ENCODE measurements at places on chromosomes 7 and 10.

DNA sequence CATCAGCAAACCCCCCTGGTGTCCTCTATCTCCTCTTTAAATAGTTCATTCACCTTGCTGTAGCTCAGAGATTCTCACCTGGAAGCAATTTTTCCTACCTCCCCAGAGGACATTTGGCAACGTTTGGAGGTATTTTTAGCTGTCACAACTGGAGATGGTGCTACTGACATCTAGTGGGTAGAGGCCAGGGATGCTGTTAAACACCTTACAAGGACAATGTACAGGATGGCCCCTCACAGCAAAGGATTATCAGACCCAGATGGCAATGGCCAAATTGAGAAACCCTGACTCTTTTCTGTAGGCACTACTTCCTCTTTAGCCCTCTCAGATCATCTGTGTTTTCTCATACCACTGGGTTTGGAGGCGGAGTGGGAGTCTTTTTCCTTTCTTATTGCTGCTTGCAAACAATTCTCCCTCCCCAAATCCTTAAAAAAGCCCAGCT lies 13.2 kb upstream of the TRA2A start:
- no peak for DNase-seq

GRCh38 chr10:96784253-96784652 lies 47.8 kb upstream of the LCOR start:
- DNase-seq = no peak

GRCh38 chr10:100043796-100044195 lies 34.0 kb upstream of the DNMBP start:
- peak; percentile 51 for DNase-seq

DNA sequence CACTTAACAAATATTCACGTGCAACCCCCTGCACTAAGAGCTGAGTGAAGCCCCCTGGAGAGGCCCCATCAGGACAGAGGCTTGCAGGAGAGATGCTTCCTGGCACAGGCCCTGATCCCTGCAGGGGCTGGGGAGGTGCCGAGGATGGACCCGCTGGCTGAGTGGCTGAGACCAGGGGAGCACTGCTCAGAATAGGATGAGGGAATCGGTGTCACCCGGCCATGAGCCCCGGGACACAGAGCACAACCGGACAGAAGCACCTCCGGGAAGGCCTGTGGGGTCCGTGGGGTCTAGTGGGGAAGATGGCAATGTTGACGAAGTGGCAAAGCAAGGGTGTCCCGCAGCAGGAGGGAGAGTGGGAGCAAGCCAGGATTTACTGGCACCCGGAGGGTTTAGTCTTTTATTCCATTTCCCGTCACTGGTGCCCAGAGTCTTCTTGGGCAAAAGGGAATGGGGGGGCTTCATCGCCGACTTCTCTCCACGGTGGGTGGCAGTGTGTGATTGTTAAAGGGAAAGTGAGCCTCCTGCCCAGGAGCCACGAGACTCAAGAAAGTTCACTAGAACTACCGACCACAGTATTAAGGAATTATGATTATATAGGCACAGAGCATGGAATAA lies 140.7 kb downstream of the ADARB2 start:
- DNase-seq = no peak

- peak; percentile 79 for DNase-seq
These were observed 431.2 kb upstream of the IGFBP3 start for GRCh38 chr7:46352004-46352954.

- DNase-seq = no peak
These were observed 78.7 kb upstream of the LYZL2 start for GRCh38 chr10:30708234-30708633.

DNA sequence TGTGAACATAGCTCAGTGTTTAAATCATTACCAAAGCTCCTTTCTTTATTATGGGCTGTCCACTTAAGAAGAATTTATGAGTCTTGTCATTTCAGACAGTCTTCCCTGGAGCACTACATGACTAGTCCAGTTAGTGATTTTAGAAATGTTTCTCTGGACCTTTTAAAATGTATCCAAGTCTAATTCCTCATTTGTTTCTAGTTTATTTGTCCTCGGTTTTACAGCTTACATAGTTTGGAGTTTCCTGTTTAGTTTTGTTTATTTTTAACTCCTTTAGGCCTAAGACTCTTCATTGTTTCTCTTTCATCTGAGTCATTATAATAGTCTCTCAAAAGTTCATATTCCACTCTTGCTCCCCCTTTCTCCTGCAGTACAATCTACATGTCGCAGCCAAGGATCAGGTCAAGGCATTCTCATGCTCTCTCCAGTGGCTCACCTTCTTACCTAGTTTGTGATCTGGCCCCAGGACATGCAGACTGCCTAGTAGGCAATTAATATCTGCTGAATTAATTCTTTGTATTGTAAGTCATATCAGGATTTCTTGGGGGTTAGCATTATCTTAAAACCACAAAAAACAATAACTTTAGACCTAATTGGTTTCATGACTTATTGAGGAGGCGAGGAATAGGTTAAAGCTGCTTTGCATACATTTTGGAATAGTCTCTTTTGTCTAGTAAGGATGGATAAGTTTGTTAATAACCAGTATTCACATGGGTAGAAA lies 93.8 kb downstream of the MAPK8 start:
- no peak for DNase-seq

- no peak for DNase-seq
These were observed 59.6 kb downstream of the PRKAG2 start for GRCh38 chr7:151817315-151817690.

- DNase-seq = no peak
These were observed 72.6 kb downstream of the ST7 start for GRCh38 chr7:117025891-117026290.

GRCh38 chr7:34454381-34454780 lies 203.6 kb upstream of the NPSR1 start:
- DNase-seq = no peak

DNA sequence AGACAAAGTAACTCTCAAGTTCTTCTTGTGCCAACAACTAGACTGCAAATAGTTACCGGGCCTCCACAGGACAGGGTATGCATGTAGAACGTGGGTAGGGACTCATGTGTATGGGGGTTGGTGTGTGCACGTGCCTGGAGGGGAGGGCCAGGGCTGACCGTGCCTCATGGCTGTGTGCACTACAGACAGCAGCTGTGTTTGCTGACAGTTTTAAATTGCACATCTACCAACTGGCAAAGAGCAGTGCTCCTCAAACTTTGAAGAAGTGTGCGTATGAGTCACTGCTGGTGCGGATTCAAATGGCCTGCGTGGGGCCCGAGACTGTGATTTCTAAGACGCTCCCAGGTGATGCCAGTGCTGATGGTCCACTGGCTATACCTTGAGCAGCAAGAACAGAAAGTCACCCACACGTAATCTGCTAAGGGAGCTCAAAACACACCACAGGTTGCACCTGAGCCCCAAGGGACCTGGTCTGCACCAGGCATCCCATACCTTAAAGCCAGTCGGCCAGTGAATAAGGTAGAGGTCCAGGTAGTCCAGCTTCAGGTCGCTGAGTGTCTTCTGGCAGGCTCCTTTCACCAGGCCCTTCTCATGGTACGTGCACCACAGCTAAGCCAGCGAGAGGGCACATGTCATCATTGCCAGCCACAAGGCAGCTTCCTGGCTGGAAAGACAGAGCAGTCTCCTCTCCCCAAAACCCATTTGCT lies 8.5 kb downstream of the AKR1B1 start:
- no peak for DNase-seq

DNA sequence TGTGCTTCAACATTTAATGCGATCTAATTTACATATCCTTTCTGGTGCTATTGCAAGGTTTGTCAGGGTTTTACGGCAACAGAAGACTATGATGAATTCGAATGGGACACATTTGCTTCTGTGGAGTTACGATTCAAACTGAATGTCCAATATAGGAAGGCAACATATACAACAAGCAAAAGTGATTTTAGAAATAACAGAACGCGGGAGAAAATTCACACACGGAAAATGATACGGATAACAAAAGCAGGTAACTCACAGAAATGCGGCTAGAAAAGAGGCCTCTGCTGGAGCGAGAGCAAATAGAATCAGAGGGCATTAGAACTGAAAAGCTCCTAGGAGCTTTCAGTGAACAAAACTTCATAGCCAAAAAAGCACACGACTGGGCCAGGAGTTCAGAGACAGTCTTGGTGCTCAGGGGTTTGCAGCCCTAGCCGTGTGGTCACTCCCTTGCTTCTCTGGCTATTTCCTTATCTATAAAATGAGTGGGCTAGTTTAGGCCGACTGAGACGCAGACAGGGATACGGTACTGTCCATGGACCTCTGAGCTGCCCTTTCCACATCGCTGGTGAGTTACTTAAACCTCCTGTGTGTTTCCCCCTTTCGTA lies 557 bp upstream of the TAX1BP1 start:
- peak; percentile 58 for DNase-seq

DNA sequence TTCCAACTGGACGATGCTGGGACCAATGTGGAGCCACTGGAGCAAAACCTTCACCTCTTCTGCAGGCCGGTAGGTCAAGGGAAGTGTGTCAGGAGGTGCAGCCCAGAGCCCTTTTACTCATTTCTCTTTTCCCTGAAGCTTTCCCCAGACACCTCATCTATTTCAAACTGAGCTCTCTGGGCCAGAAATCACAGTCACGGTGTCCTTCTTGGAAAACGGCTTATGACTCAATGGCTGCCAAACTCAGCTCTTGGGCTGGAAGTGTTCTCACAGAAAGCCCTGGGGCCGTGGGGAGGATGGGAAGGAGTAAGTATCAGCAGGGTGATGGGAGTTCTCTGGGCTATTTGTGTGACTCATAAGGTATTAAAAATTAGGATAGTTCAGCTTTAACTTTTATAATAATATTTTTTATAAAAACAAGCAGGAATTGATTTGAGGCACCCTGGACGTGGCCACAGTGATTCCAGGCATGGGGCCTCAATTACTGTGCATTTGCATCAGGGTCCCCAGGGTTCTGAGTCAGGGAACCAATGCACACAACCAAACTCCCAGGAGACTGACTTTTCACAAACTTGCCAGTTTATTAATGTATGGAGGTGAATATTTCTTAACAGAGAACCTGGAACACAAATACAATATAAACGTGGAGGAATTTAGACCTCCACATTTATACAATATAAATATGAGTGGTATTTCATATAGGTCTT lies 187.4 kb upstream of the TMEM72 start:
- peak; percentile 53 for DNase-seq

- DNase-seq = no peak
These were observed 44.4 kb downstream of the SCD start for GRCh38 chr10:100391163-100392002.

DNA sequence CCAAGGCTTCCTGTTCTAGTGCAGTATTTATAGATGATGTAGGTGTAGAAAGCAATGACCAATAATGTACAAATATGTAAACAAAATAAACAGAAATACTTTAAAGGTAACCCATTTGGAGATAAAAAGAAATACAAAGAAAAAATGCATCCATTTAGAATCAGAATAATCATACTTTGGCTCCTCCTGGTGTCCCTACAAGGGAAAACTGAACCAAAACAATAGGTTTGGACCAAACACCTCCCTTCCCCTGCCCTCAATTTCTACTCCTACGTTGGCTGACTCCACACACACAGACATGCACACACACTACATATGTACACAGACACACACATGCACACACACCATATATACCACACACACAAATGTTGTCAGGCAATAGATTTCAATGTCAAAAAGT lies 36.0 kb downstream of the C10orf143 start:
- DNase-seq = peak; percentile 31

DNA sequence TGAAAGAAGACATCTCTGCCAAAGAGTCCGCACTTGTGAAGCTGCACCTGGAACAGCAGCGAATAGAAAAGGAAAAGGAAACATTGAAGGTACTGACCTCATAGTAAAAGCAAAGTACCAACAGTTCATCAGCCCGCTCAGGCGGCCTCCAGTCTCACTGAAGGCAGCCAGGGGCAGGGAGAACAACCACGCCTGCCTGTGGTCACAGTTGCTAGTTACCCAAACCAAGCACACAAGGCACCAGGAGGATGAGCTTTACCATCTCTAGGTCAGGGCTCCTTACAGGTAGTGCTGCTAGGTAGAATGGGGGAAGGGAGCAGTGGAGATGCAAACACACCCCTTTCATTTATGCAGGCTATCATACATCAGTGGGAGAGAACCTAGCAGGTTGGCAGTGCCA lies 39.8 kb downstream of the CFAP58 start:
- DNase-seq = no peak

DNA sequence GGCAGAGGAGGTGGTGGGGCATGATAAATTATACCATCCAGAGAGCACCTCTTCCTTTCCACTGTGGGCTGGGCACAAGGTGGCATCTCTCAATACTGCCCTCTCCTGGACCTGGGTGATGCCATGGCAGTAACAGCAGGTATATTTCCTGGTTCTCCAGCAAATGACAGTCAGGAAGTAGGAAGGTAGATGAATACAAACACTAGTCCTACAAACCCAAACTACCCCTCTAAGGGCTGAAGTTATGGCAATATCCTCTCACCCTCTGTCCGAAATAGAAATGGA lies 1004.9 kb downstream of the KCNMA1 start:
- DNase-seq = no peak

- peak; percentile 90 for DNase-seq
These were observed 620 bp downstream of the SLK start for GRCh38 chr10:103967448-103968071.
